ENCODE measurements at places on chromosomes 3 and 15. TPM values are rescaled to one million over a fixed set of nuclear protein-coding genes. Genes with fewer than 3 reads are reported as not detected.

DNA sequence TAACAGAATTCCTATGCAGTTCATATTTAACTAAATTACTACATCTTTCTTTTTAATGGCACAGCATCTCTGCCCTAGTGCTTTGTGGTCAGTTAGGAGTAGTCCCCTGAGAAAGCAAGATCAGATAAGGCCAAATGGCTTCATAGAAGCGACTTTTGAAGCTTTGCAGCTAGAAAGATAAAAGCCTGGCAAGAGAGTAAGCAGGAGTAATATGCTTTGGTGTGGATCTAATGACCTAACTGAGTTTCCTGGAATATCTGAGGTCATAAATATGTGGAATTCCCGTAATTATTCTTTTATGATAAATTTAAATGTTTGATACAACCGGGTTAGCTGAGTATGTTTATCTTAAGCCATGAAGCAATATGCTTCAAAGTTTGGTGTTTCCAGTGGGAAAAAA, 374.9 kb upstream of the LRRC3B start:
- DNase-seq, result no peak

- H3K4me3 ChIP-seq, result no peak overlapping the region
- no peaks in the 10 kb centered on the region for H3K27me3 ChIP-seq
- DNase-seq, result no peak
- no peaks in the 10 kb centered on the region for H3K4me1 ChIP-seq
- H3K36me3 ChIP-seq, result no peaks in the 10 kb centered on the region
These were observed 115.0 kb upstream of the LRIG1 start for GRCh38 chr3:66615643-66616301.

DNA sequence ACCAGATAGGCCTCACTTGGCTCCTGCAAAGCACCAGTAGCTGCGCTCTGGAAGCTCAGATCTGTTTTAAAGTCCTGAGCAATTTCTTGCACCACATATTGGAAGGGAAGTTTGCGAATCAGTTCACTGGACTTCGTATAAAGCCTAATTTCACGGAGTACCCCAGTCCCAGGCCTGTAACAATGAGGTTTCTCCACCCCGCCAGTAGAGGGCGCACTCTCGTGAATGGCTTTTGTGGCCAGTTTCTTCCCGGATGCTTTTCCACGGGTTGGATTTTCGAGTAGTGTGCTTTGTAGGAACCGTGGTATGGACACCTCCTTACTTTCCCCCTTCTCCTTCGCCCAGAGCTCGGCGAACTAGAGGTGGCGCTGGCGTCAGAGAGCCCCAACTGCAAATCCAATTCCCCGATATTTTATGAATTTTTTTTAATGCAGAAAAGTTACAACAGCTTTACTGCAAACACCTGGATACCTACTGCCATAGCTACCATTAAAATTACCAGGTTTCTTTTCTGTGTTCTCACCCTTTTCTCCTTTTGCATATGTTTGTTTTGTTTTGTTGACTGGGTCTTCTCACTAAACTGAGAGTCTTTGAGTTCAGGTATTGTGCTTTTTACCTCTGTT, 13.3 kb downstream of the RARB start:
- H3K4me3 ChIP-seq, result no peak overlapping the region
- peak; percentile 32 for DNase-seq
- no peak overlapping the region for H3K27ac ChIP-seq

DNA sequence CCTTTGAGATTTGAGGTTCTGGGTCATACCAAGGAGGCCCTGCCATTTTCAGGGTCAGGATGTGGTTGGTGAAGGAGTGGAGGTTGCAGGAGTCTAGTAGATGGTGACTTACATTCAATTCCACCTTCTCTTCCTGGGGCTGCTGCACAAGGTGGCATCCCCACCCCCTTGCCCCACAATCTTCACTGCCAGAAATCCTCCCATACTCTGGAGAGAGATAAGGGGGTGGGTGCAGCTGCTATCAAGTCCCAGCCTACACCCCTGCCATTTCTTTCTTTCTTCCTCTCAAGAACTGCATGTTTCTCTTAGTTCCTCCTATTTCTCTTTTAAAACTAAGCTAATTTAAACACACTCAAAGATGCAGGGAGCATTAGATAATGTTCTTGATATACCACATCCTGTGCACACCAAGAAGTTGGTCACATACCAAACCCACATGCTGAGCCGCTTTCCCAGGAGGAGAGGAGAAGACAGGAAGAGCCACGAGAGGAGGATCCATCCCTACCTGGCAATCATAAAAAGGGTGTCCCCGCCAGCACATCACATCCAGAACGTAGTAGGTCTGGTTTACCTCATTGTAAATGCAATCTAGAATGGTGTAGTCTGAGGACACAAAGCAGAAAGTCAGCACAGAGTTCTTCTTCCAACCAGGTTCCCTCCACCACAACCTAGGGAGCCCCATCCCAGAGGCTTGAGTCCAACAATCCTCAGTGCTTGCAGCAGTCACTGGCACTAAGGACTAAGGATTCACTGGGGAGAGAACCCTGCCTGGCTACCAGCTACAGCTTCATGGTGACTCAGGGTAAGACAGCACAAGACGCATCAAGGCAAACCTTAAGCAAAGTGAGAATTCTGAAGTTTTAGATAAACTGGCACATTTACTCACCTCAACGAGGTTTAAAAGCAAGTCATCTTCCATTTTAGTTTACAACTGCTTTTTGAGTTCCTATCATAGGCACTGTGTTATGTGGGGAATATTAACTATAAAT, 18.5 kb downstream of the SNUPN start:
- no peaks in the 10 kb centered on the region for H3K27me3 ChIP-seq
- H3K4me1 ChIP-seq, result peaks cover 33% of the 10 kb centered on the region
- H3K27ac ChIP-seq, result peak overlapping the region; percentile 96
- peaks cover 4% of the 10 kb centered on the region for H3K36me3 ChIP-seq
- H3K4me3 ChIP-seq, result peak overlapping the region; percentile 68
- no peak for DNase-seq

GRCh38 chr3:18247776-18248310, 177.3 kb downstream of the SATB1 start:
- H3K27me3 ChIP-seq, result peaks cover 17% of the 10 kb centered on the region
- peaks cover 11% of the 10 kb centered on the region for H3K4me1 ChIP-seq
- no peak overlapping the region for H3K27ac ChIP-seq
- no peaks in the 10 kb centered on the region for H3K36me3 ChIP-seq
- no peak overlapping the region for H3K4me3 ChIP-seq

GRCh38 chr3:52463416-52463815, 8.0 kb downstream of the NISCH start:
- H3K27ac ChIP-seq, result no peak overlapping the region
- DNase-seq, result no peak
- peaks cover 2% of the 10 kb centered on the region for H3K36me3 ChIP-seq
- no peaks in the 10 kb centered on the region for H3K4me1 ChIP-seq
- H3K27me3 ChIP-seq, result no peaks in the 10 kb centered on the region

CLDN18 gene
- not detected for total RNA-seq
